Liver (tissue), 10 donors: ENCODE measurements at places on chromosomes 7 and 10.

- no peak for DNase-seq
Observed at GRCh38 chr7:8263048-8263447, 1.1 kb upstream of the ICA1 start.

- DNase-seq, result no peak
Observed at GRCh38 chr7:99390941-99391602, 16.5 kb downstream of the ARPC1B start.

DNA sequence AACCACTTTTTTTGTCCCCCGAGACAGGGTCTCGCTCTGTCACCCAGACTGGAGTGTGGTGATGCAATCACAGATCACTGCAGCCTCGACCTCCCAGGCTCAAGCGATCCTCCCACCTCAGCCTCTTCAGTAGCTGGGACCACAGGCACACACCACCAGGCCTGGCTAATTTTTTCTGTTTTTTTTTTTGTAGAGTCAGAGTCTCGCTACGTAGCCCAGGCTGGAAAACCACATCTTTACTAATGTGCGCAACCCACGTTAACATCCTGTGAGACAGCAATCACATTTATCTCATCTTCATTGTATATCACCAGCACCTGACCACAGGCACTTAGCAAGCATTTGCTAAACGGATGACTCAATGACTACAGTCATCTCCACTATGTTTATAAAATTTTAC lies 77.8 kb upstream of the ATP6V0A4 start:
- no peak for DNase-seq

- no peak for DNase-seq
Observed at GRCh38 chr7:40298421-40298820, 163.6 kb downstream of the SUGCT start.

GRCh38 chr7:10571759-10572158 lies 401.9 kb upstream of the PHF14 start:
- DNase-seq, result no peak

GRCh38 chr10:8158193-8159071 lies 103.9 kb downstream of the GATA3 start:
- no peak for DNase-seq

GRCh38 chr10:11553773-11554381 lies 57.6 kb downstream of the USP6NL start:
- no peak for DNase-seq

DNA sequence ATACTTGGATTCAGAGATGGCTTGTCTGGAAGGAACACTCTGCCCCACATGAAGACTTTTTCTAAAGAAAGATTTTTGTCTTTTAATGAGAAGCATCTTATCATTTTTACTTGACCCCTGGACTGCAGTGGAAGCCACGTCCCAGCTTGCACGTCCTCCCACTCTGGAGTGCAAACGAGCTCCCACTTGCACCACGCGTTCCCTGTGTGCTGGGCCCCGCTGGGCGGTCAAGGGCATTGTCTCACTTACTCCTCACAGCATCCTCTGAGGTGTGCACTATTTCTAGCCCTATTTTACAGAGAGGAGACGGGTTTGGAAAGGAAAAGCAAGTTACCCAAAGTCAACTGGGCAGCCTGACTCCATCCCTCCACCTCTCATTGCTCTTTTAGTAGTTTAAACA lies 175.2 kb downstream of the HIBADH start:
- DNase-seq, result no peak

DNA sequence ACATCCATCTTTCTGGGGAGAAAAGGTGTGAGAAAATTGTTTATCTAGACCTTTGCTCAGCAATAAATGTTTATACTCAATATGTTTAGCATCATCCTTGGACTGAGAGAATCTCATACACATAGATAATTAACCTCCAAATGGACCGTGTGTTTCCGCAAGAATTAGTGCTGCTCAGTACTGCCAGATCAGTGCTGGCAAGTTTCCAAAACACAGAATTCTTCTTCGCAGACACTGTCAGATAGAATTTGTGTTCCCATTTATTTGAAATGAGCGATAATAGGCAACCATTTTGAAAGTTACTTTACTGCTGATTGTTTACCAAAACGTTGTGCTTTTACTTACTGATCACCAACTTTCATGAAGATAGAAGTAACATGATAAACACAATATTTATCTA lies 33.7 kb downstream of the STAMBPL1 start:
- no peak for DNase-seq

- DNase-seq, result no peak
Observed at GRCh38 chr7:69349291-69349690, 249.0 kb upstream of the AUTS2 start.

- no peak for DNase-seq
Observed at GRCh38 chr7:55024776-55025175, 6.0 kb downstream of the EGFR start.

- DNase-seq, result no peak
Observed at GRCh38 chr7:94049615-94050014, 45.5 kb upstream of the BET1 start.

GRCh38 chr10:70163448-70163847 lies 6.9 kb downstream of the SAR1A start:
- DNase-seq, result no peak

- no peak for DNase-seq
Observed at GRCh38 chr10:132858121-132859081, 72.5 kb upstream of the NKX6-2 start.

- DNase-seq, result peak; percentile 8
Observed at GRCh38 chr10:126704649-126705048, 34.2 kb upstream of the C10orf90 start.

- no peak for DNase-seq
Observed at GRCh38 chr10:79129361-79129997, 60.7 kb downstream of the ZMIZ1 start.

- no peak for DNase-seq
Observed at GRCh38 chr7:143269251-143269650, 6.0 kb downstream of the GSTK1 start.

DNA sequence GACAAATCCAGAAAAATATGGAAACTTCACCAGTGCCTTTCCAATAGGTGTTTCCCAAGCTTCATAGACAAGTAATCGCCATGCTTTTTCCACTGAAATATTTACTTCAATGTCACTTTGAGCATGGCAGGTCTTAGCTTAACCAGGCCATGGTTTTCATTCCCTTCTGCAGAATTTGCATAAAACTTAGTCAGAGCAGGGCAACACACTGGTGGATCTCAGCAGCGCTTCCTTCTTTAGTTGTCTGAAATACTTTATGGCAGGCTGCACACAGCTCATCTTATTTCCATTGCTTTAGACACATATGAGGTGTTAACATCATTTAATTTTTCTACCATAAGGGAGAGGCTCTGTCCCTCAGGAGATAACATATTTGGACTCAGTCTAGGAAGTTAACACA lies 102.9 kb upstream of the AHR start:
- DNase-seq, result no peak

DNA sequence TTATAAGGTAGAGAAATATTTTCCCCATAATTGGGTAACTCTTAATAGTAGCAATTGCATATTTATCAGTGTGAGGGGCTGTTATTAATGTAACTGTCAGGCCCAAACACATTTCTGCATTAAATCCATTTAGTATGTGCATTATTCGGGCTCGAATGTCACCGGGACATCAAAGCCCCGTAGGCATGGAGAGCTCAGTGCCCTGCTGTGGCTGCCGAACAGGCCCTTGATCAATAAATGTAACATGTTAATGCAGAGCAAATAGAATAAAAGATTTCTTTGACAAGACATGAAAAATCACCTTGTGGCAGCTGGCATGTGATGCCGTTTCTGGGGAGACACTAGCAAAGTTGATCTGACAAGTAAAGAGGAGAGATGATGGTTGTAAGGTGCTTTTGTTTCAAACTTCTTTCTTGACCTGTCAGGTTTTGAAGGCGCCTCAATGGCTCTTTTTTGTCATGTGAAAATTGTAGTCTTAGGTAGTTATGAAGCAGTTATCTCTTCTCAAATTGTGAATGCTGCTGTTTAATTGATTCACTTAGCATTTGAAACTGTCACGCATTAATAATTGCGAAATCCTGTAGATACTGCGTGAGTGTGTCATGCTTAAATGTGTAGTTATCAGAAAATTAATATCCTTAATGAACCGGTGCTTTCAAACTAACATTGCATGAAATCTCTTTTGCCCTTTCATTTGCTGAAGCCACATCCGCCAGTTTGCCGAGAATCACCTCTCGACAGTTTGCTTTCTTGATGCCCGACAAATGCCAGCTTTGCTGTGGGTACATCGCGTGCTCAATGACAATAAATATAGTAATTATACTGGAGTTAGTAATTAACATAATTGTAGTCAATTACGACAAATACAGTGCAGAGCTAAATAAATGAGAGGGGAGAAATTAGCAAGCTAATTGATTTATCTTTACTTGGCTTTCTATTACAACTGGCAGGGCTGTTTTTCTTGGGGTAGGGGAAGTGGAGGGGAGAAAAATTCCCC lies 19.5 kb downstream of the LRMDA start:
- no peak for DNase-seq
